ENCODE measurements at places on chromosomes 13 and 19.
A peak's percentile ranks its signal among the peaks of the same experiment; 100 is the strongest.

GRCh38 chr19:15452111-15453047 lies 2.6 kb upstream of the WIZ start:
- peak; percentile 91 for DNase-seq

- peak; percentile 24 for DNase-seq
These were observed 7.7 kb upstream of the CDADC1 start for GRCh38 chr13:49240017-49240416.

- no peak for DNase-seq
These were observed 737 bp upstream of the ZNF181 start for GRCh38 chr19:34733266-34733745.

DNA sequence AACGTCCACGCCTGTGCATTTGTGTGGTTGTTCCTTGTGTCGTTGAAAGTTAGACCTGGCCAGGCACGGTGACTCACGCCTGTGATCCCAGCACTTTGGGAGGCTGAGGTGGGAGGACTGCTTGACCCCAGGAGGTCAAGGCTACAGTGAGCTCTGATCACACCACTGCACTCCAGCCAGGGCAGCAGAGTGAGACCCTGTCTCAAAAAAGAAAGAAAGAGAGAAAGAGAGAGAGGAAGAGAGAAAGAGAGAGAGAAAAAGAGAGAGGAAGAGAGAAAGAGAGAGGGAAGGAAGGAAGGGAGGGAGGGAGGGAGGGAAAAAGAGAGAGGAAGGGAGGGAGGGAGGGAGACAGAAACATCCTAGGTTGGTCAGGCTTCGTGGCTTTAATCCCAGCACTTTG lies 5.1 kb downstream of the ZNF114 start:
- DNase-seq = no peak

DNA sequence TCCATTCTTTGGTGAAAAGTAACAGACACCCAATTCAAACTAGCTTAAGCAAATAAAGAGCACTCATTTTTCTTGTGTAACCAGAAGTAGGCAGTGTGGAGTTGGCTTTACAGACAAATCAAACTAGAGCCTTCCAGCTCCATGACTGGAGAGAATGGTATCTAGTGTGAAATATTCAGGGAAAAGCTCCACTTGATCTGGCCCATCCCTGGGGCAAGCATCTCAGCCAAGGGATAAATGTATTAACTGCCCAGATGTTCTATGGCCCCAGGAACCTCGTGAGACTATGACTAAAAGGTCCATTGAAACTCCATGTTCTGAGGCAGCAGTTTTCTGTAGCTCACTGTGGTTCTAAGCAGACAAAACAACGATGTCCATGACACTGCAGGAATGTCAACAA lies 49.9 kb downstream of the TBC1D4 start:
- no peak for DNase-seq

GRCh38 chr19:3270902-3271301 lies 46.4 kb downstream of the CELF5 start:
- peak; percentile 26 for DNase-seq

DNA sequence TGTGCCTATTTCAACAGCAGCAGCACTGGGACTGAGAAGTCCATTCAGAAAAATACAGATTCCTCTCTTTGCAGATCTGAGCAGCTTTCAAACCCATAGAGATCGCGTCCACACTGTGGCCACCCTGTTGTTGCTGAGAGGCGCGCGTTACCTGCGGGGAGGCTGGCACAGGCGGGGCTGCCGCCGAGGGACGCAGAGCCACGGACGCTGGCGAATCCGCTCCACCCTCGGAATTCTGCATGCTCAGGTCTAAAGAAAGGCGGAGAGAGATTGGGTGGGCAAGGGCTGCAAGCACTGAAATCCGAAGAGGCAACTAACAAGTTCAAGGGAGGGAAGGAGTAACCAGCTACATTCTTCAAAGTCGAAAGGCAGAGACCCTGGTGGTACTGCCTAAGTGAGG lies 63.0 kb downstream of the RFX2 start:
- DNase-seq = no peak

GRCh38 chr19:10431943-10432735 lies 11.8 kb downstream of the PDE4A start:
- no peak for DNase-seq

GRCh38 chr13:79904581-79904980 lies 423.6 kb downstream of the NDFIP2 start:
- DNase-seq = no peak

- DNase-seq = no peak
These were observed 18.7 kb downstream of the MLLT1 start for GRCh38 chr19:6260912-6261650.

DNA sequence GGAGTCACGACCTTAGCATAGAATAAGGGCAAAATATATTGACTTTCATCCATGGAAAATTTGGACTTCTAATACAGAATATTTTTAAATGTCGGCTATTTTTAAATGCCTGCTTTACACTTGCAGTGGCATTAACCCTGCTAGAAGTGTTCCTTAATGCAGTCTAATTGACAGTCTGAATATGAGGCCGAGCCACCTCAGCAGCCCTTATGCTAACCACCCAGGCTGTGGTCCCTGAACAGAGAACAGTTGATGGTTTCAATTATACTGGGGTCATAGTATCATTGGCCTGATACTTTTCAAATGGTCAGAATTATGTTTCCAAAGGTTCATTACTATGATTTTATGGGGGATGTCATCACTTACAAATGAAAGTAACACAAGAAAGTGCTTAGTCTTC lies 764.7 kb upstream of the SLITRK1 start:
- no peak for DNase-seq

GRCh38 chr19:16155128-16155527 lies 11.6 kb downstream of the HSH2D start:
- DNase-seq = no peak

- no peak for DNase-seq
These were observed 221.5 kb upstream of the NBEA start for GRCh38 chr13:34720618-34721017.

DNA sequence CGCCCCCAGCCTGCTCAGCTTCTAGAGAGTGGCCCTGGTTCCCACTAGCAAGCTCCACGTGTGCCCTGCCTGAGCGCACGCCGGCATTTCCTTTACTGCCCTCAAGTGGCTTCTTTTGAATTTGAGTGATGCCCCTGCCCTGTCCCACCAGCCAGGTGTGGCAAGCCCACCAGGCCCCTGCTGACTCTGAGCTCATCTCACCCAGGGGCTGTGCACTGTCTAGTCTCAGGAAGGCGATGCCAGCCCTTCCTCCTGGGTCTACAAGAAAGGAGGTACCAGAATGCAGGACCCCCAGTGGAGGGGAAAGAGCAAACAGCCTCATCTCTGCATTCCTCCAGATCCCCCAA lies 17.3 kb upstream of the EPHX3 start:
- DNase-seq = no peak

DNA sequence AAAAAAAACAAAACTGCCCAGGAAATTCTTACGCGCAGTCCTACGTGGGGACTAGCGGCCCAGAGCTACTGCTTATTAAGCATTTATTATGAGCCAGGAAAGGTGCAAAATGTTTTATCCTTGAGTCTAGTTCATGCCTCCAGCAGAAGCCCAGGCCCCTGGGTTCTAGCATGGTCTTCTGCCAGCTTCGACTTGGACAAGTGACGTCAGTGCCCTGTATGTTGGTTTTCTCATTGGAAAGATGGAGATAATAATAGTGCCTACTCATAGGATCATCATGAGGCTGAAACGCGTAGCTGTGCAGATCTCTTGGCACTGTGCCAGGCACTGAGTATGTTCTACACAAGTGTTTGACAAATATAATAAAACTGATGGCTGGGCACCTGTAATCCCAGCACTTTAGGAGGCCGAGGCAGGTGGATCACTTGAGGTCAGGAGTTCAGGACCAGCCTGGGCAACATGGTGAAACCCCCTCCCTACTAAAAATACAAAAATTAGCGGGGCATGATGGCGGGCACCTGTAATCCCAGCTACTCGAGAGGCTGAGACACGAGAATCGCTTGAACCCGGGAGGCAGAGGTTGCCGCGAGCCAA lies 12.4 kb upstream of the SULT2B1 start:
- no peak for DNase-seq

GRCh38 chr13:60398907-60399589 lies 2.0 kb downstream of the TDRD3 start:
- no peak for DNase-seq

- peak; percentile 81 for DNase-seq
These were observed 182.0 kb upstream of the SERP2 start for GRCh38 chr13:44191504-44192171.

- DNase-seq = peak; percentile 90
These were observed 18.8 kb downstream of the CYTH2 start for GRCh38 chr19:48487948-48488347.

- DNase-seq = no peak
These were observed 6.2 kb upstream of the SHD start for GRCh38 chr19:4272894-4273293.

DNA sequence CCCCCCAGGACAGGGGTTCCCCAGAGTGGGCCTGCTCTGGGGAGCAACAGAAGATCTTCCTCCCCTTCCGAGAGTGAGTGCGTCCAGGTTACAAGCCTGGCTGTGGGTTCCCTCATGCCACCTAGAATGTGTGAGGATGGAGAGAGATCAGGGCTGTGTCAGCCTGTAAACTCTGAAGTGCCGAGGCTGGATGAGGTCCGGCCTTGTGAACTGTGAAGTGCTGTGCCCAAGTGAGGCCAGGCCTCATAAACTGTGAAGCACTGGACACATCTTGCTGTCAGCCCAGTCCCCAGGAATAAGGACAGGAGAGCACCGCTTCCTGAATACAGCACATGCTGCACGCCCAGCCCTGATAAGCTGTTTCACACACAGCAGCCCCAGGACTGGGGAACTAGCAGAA lies 7.6 kb downstream of the KCNN1 start:
- DNase-seq = no peak

DNA sequence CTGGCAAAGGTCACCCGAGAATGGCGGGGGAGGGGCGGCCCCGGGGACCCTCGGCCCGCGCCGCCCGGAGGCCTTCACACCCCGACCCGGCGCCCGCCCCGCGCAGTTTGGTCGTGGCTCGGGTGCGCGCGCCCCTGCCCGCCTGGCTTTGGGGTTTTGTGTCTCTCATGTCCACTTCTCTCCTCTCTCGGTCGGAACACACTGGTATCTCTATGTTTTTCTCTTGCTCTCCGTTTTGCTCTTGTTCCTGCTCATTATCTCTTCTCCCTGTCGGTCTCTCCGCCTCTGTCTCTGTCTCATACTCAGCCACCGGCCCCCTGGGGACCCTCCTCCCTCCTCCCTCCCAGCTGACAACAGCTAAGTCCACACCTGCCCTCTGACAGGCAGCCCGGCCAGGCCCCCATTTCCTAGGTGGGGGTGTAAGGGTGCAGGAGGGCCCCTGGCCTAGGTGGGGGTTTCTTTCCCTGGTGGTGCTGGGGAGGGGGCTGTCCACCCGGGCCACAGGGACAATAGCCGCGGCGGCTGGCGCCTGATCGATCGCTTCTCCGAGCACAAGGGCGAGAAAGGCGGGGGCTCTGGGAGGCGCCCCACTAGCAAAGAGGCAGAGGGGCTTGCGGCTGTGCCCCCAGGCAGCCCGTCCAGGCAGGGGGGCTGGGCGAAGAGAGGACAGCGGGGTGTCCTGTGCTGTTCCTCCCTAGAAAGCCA lies 2.3 kb downstream of the ONECUT3 start:
- DNase-seq = no peak

DNA sequence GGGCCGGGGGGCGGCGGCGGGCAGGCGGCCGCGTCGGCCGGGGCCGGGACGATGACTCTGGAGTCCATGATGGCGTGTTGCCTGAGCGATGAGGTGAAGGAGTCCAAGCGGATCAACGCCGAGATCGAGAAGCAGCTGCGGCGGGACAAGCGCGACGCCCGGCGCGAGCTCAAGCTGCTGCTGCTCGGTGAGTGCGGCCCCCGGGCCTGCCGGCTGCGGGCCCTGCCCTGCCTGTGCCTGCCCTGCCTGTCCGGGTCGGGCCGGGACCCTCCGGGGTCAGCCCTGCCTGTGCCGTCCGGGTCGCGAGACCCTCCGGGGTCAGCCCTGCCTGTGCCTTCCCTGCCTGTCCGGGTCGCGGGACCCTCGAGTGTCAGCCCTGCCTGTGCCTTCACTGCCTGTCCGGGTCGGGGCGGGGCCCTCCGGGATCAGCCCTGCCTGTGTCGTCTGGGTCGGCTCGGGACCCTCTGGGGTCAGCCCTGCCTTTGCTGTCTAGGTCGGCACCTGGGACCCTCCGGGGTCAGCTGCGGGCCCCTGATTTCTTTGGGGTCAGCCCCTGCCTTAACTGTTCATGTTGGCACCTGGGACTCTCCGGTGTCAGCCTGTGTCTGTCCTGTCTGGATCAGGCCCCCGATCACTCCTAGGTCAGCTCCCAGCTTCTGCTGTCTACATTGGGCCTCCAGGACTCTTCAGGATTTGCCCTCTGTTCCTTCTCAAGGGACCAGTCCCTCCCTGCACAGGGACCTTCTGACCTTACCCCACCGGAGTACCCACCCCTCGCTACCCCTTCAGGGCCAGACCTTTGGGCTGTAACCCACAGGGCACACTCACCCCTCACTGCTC lies 659 bp downstream of the GNA11 start:
- DNase-seq = no peak

- no peak for DNase-seq
These were observed 202.4 kb upstream of the SOX1 start for GRCh38 chr13:111864566-111864965.

DNA sequence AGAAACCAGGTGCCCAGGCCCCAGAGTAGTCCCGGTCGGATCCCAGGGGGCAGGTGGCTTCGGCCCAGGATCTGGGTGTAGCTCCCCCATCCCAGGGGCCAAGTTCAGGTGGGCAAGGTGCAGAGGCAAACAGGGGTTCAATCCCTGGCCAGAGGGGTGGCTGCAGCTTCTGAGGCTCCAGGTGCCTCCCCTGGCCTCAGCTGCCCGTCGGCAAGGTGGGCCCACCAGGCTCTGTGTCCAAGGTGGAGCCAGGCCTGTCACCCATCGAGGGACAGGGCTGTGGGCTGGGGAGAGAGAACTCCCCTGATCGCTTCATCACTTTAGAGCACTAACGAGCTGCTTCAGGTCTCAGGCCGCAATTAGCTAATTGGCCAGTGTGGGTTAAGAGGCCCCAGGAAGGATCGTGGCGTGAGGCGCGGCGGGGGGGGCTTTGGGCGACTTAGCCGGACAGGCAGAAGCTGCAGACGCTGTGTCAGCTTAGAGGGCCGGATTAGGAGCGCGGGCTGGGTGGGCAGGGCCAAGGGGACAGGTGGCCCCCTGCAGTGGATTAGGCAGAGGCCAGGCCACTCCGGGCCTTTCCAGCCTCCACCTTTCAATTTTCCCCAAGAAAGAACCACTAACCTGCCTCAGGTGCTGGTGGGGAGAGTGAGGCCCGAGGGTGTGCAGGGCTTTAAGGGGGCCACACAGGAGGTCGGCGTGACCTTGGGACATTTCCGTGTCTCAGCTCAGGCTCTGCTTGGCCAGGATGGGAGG lies 2.8 kb upstream of the RAX2 start:
- no peak for DNase-seq

All from HCT116 (cell line).